ENCODE measurements at places on chromosomes 2 and 18.

GRCh38 chr2:224780823-224781222 is 64.7 kb upstream of the CCDC195 start:
- DNase-seq = no peak

- no peak for DNase-seq
Measured at GRCh38 chr2:164933671-164934189, 21.6 kb downstream of the SLC38A11 start.

DNA sequence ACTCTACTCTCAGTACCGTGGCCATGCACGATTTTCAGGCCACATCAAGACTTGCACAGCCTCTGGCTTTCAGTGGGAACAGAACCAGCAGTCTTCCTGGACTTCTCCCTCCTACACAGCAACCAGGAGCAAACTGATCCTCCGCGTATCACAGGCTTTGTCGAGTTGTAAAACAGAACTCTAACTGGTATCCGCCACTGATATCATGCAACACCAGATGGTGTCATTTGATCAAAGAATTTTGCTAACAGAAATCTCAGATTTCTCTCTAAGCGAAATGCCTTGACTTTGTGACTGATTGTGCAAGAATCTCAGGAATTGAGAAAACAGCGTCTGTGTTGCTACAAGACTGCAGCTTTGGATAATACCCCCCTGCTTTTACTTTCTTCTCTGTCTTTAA is 85.7 kb downstream of the COPS8 start:
- DNase-seq = no peak

- DNase-seq = no peak
Measured at GRCh38 chr2:205714058-205714776, 31.9 kb downstream of the NRP2 start.

GRCh38 chr2:110157153-110157793 is 41.7 kb upstream of the MALL start:
- DNase-seq = no peak

GRCh38 chr2:158699323-158699722 is 95.8 kb upstream of the DAPL1 start:
- DNase-seq = no peak
